ENCODE measurements at places on chromosomes 5 and 9.

GRCh38 chr5:61132559-61132958 is 29.7 kb downstream of the SMIM15 start:
- peak; percentile 62 for DNase-seq

GRCh38 chr5:169811023-169811422 is 169.3 kb downstream of the INSYN2B start:
- DNase-seq, result no peak

GRCh38 chr5:111236348-111236747 is 12.2 kb downstream of the CAMK4 start:
- DNase-seq, result no peak

GRCh38 chr5:78738693-78739300 is 90.2 kb upstream of the LHFPL2 start:
- DNase-seq, result no peak

DNA sequence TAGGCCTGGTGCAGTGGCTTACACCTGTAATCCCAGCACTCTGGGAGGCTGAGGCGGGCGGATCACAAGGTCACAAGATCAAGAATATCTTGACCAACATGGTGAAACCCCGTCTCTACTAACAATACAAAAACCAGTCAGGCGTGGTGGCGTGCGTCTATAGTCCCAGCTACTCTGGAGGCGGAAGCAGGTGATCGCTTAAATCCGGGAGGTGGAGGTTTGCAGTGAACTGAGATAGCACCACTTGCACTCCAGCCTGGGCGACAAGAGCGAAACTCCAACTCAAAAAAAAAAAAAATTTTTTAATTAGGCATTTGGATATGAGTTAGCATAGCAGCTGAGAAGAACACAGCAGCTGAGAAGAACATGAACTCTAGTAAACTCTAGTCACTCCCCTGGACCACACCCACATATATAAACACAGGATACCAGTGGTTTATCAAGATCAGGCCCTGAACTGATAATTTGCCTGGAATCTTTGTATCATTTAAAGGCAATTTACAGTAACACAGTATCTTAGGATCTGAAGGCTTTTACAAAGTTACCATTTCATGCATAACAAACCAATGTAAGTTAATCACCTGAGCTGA is 4.6 kb upstream of the UGCG start:
- no peak for DNase-seq

- peak; percentile 44 for DNase-seq
These were observed 232.3 kb upstream of the PAPPA start for GRCh38 chr9:115921301-115921700.

- no peak for DNase-seq
These were observed 206.1 kb downstream of the SLIT3 start for GRCh38 chr5:169094586-169095409.

DNA sequence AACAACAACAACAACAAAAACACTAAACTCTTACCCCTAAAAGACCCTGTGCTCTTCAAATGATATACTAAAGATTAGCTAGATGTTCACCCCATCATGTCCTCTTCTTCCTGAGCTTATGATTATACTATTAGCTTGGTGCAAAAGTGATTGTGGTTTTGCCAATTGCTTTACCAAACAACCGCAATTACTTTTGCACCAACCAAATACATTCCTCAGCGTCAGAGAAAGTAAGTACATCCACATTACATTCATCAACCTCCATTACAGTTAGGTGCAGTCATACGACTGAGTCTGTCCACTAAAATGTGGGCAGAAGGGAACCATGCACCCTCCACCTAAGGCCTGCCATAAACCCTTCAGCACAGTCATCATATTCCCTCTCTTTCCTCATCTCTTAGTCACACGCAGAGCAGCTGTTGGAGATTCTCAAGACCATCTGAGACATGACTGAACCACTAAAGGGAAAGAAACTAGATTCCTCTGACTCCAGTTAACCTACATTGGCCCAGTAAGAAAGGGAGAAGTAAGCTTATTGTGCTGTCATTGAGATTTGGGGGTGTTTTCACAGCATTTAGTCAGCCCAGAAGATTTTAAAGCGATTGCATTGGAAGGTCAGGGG is 181.6 kb upstream of the TLE4 start:
- peak; percentile 26 for DNase-seq

DNA sequence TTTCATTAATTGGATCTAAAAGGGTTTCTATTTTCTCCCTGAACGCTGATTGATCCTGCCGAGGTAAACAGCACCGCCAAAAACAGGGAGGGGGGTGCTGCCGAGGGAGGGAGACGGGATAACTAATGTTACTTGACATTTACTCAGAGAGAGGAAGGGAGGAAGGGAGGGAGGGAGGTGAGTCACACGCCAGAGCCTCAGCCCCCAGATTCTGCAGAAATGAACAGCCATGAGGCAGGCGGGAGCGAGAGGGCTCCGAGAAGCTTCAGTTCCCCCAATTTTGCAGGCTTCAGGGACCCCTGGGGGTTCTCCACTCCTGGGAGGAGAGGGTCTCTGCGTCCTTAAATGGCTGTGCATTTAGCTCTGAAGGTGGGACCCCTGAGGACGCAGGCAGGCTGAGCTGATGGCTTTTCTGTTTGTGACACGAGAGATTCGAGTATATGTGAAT is 59.1 kb upstream of the IER5L start:
- DNase-seq, result peak; percentile 67

- DNase-seq, result no peak
These were observed 1.9 kb downstream of the SDHA start for GRCh38 chr5:219991-220390.

- no peak for DNase-seq
These were observed 144.3 kb downstream of the CDH12 start for GRCh38 chr5:22708770-22709328.

DNA sequence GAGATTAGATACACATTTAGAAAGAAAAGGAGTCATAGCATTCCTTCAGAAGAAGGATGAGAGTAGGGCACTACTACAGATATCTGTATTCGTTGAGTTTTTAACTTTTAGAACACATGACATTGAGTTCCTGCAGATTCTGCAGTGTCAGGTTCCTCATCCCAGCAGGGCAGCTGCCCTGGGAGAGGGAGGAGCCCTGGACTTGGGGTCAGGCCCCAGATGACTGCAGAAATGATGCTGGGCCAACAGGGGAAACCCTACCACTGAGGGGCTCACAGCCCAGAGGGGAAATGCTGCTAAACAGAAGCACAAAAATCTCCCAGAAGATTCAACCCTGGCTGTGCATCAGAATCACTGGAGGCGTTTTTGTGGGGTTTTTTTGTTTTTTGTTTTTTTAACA is 68.9 kb upstream of the TAF1L start:
- DNase-seq, result peak; percentile 11
